Kidney (tissue), 22 donors: ENCODE measurements at places on chromosomes 6 and 20.

GRCh38 chr20:60806354-60806753, 445.7 kb upstream of the CDH4 start:
- DNase-seq, result no peak

DNA sequence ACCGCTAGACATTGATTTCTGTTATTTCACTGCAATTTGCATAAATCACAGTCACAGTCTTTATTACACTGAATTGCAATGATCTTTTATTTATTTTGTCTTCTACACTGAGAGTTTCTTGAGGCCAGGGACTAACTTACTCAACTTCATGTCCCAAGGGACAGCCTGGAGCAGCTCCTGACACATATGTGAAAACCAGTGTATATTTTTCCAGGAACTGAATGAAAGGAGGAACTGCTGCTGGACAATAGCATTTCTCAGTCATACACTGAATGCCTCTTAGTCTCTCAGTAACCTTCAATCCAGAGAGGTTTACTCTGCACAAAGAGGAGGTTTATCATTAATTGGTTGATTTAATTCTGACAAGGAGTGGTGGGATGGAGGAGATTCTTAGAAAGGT, 5.9 kb downstream of the F13A1 start:
- DNase-seq, result no peak

- peak; percentile 42 for DNase-seq
These were observed 249.4 kb downstream of the ATXN1 start for GRCh38 chr6:16511723-16512489.

DNA sequence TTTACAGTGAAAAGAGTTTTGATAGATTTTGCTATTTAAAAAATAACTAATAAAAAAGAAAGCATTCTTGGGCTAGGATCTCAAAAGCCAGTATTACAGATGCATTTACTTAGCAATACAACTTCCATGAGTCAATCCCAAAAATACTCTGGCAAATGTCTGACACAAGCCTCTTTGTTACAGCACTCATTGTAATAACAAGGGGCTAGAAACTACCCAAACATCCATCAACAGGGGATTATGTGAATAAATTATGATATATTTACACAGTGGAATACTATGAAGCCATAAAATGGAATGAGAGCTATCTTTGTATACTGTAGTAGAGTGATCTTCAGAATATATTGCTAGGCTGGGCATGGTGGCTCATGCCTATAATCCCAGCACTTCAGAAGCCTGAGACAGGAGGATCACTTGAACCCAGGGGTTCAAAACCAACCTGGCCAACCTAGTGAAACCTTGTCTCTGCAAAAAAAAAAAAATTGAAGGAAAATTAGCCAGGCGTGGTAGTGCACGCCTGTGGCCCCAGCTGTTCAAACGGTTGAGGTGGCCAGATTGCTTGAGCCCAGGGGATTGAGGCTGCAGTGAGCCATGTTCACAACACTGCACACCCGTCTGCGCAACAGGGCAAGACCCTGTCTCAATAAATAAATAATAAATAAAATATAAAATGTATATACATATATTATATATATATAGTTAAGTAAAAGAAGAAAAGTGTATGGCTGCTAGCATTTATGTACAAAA, 34.7 kb upstream of the TOP1 start:
- no peak for DNase-seq
